Mesothelial cell of epicardium (in vitro differentiated cells): ENCODE measurements at places on chromosomes 1 and 21. TPM values are rescaled to one million over a fixed set of nuclear protein-coding genes. Genes with fewer than 3 reads are reported as not detected.

DNA sequence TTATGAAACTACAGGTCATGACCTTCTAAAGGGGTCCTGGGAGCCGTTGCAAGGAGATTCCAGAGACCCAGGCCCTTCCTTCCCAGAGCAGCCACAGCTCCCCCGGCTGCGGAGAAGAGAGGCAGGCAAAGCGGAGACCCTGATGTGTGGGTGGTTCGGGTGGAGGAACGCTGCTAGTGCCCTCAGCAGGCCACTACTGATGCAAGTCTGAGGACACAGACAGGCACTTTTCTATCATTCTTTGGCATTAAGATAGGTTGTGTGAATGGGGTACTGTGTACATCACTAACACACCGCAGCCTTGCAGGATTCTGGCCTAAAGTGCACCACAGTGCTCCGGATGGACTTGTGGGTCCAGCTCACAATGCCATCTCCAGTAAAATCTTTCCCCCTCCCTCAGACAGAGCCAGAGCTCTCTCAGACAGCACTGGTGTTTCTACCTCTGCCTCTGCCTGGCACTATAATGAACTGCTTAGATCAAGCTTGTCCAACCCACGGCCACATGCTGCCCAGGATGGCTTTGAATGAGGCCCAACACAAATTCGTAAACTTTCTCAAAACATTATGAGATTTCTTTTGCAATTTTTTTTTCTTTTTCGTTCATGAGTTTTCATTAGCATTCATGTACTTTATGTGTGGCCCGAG is 121.4 kb downstream of the TGFBR3 start:
- no peak overlapping the region for H3K4me3 ChIP-seq
- peaks cover 7% of the 10 kb centered on the region for H3K4me1 ChIP-seq
- no peaks in the 10 kb centered on the region for H3K36me3 ChIP-seq
- H3K27ac ChIP-seq: no peak overlapping the region
- DNase-seq: no peak

DNA sequence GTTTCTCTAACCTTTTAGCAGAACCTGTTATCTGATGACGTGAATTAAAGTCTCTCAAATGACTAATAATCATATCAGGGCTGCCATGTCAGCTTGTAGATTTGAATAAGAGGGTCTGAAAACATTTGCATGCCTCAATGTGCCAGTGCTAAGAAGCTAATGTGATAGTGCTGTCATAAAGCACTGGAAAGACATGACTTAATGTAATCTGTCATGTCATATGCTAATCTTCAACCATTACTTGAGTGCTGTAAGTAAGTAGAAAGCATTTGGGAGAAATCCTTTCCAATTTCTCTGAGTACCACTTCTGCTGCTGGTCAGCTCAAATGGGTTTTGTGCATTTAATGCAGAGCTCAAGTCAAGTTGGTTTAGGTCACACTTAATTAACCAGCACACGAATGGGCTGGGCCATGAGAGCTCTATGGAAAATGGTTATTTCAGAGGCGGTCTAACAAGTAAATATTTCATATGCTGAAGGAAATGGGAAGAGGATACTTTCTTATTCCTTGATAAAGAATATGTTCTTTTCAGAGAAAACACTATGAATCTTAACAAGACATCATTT is 609.2 kb downstream of the LMO4 start:
- no peak overlapping the region for H3K27ac ChIP-seq
- H3K4me3 ChIP-seq: no peak overlapping the region
- H3K4me1 ChIP-seq: peaks cover 20% of the 10 kb centered on the region
- DNase-seq: no peak
- H3K36me3 ChIP-seq: no peaks in the 10 kb centered on the region
- no peaks in the 10 kb centered on the region for H3K27me3 ChIP-seq

Gene CAMTA1
- 70.4 to 78.3 TPM (median 71.4 TPM) in 3 replicates for total RNA-seq

Gene LCE1B
- not detected in 3 replicates for total RNA-seq

- H3K27me3 ChIP-seq: no peaks in the 10 kb centered on the region
- H3K36me3 ChIP-seq: no peaks in the 10 kb centered on the region
- peaks cover 17% of the 10 kb centered on the region for H3K4me1 ChIP-seq
- no peak overlapping the region for H3K4me3 ChIP-seq
- peak overlapping the region; percentile 93 for H3K27ac ChIP-seq
- no peak for DNase-seq
These were observed 13.9 kb upstream of the LY9 start for GRCh38 chr1:160781914-160782689.

DNA sequence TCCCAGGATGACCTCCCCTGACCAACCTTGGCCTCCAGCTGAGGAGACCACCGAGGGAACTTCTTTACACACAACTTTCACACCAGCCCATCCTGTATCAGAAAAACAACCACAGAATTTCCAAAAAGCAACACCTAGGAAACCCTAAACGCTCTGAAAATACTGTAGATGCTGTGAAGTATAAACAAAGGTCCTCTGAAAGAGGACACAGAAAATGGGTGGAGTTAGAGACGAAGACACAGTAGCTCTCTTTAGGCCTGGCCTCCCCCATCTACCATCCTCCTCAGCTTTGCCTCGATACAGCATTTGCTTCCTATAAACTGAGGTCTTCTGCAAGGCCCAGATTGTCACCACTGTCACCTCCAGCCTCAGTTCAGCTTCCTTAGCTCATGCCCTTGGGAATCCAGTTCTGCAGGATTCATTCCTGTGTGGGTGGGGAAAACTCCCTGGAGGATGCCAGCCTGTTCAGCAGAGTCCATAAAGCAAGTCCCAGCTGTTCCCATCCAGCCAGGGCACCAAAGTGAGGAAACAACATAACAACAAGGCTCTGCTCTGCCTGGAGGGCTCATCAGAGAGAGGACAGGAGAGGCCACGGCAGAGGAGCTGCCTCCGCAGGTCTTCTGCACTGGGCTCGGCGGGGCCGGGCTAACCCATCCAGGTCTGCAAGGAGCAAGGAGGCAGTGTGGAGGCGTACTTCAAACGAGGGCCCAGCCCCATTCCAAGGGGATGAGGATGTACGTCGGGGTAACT is 15.0 kb downstream of the PIK3C2B start:
- H3K27me3 ChIP-seq: no peaks in the 10 kb centered on the region
- peaks cover 32% of the 10 kb centered on the region for H3K4me1 ChIP-seq
- H3K27ac ChIP-seq: peak overlapping the region; percentile 21
- H3K36me3 ChIP-seq: no peaks in the 10 kb centered on the region
- DNase-seq: no peak

Gene KCTD3
- 49.2 to 52.3 TPM (median 50.5 TPM) in 3 replicates for total RNA-seq

GRCh38 chr1:6271006-6271405 is 10.1 kb upstream of the GPR153 start:
- H3K27ac ChIP-seq: no peak overlapping the region
- no peak overlapping the region for H3K4me3 ChIP-seq
- H3K27me3 ChIP-seq: no peaks in the 10 kb centered on the region
- peaks cover 70% of the 10 kb centered on the region for H3K4me1 ChIP-seq
- H3K36me3 ChIP-seq: no peaks in the 10 kb centered on the region

Gene SLC5A9
- total RNA-seq: 0.07 TPM in 2 of 3 replicates, not detected in the other

DNA sequence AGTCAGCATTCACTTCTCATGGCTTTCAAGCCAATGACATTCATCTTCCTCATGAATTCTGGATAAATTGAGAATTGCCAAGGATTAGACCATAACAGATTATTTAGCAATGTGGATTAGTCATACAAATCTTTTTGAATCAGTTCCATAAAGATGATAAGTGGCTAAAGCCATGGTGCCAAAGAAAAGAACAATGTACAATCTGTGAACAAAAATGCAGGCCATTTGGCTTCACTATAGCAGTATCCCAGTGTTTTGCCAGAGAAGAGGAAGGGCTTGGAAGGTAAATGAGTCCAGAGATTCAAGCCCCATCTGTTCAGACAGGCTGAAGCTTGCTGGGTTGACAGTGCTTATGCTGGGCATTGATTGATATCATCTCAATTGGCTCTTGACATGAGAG is 376.4 kb upstream of the LRRC7 start:
- H3K27me3 ChIP-seq: no peaks in the 10 kb centered on the region
- H3K27ac ChIP-seq: no peak overlapping the region

- no peaks in the 10 kb centered on the region for H3K27me3 ChIP-seq
- no peak overlapping the region for H3K4me3 ChIP-seq
- no peak for DNase-seq
- H3K36me3 ChIP-seq: peaks cover 21% of the 10 kb centered on the region
These were observed 39.9 kb downstream of the HSF2BP start for GRCh38 chr21:43619344-43619743.

DNA sequence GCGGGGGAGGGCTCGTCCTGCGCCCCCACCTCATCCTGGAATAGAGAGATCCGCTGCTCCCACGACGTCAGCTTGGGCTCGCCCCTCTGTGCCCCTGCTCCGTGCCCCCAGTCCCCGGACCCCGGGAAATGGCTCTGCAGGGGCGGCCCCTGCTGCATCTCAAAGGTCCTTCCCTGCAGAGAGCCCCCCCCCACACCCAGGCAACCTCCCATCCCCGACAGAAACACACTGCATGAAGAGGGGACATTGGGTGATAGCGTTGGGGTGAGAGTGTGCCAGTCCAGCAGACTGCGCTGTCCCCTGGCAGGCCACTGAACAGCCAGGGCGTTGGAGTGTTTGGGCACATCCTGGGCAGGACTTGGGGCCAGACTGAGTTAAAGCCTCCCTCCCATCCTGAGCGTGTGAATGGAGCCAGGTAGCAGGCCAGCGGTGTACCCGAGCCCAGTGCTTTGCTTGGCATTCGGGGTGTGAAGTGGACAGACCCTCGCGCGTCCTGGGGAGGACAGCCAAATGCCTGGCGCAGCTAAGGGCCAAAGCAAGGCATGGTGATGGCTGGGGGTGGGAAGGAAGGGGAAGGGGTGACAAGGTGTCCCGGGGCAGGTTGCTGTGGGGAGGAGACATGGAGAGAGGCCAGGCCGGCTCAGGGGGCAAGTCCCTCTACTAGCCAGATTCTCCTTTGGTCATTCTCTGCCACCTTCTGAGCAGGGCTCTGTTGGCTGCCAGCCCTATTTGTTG is 633 bp upstream of the ETNK2 start:
- peaks cover 4% of the 10 kb centered on the region for H3K4me1 ChIP-seq
- H3K27me3 ChIP-seq: peaks cover 9% of the 10 kb centered on the region
- H3K36me3 ChIP-seq: no peaks in the 10 kb centered on the region
- no peak overlapping the region for H3K27ac ChIP-seq
- DNase-seq: no peak

Gene CFHR1
- total RNA-seq: 0.45 TPM in 1 of 3 replicates, not detected in the others

Gene SLAMF6
- total RNA-seq: not detected in 3 replicates

- H3K4me3 ChIP-seq: peak overlapping the region; percentile 16
- H3K4me1 ChIP-seq: peaks cover 39% of the 10 kb centered on the region
- no peak for DNase-seq
- peaks cover 7% of the 10 kb centered on the region for H3K36me3 ChIP-seq
- H3K27me3 ChIP-seq: no peaks in the 10 kb centered on the region
These were observed 1225.2 kb downstream of the NCAM2 start for GRCh38 chr21:22223385-22223784.

- H3K4me1 ChIP-seq: peaks cover 2% of the 10 kb centered on the region
- peaks cover 20% of the 10 kb centered on the region for H3K27me3 ChIP-seq
- H3K36me3 ChIP-seq: no peaks in the 10 kb centered on the region
- no peak overlapping the region for H3K27ac ChIP-seq
- no peak overlapping the region for H3K4me3 ChIP-seq
These were observed 13.6 kb downstream of the RHBG start for GRCh38 chr1:156382561-156382960.

DNA sequence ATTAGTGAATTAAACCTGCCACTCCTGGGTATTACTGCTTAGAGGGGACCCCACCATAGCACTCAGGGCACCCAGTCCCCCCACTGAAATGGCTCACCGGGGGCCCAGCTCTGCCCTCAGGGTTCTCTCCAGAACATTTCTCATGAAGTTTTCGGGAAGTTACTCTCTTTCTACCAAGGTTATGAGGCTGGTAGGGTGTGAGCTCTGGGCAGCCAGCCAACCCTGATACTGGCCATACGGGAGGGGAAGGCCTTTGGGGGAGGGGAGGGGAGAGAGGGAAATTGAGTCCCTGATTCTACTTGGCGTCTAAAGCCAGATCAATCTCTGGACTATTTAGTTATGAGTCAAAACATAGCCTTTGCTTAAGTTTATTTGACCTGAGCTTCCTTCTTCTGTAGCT is 12.9 kb upstream of the PDE9A start:
- H3K4me1 ChIP-seq: peaks cover 35% of the 10 kb centered on the region
- no peaks in the 10 kb centered on the region for H3K36me3 ChIP-seq
- no peak overlapping the region for H3K4me3 ChIP-seq
- DNase-seq: no peak
- peak overlapping the region; percentile 57 for H3K27ac ChIP-seq

GRCh38 chr1:85894651-85895050 is 186.4 kb upstream of the ZNHIT6 start:
- no peak for DNase-seq
- peaks cover 2% of the 10 kb centered on the region for H3K27me3 ChIP-seq
- H3K27ac ChIP-seq: no peak overlapping the region
- H3K4me1 ChIP-seq: peaks cover 4% of the 10 kb centered on the region
- no peak overlapping the region for H3K4me3 ChIP-seq

Gene PCBP3
- 5.0 to 5.4 TPM (median 5.1 TPM) in 3 replicates for total RNA-seq

- H3K4me1 ChIP-seq: no peaks in the 10 kb centered on the region
- H3K27me3 ChIP-seq: no peaks in the 10 kb centered on the region
- H3K27ac ChIP-seq: no peak overlapping the region
- no peaks in the 10 kb centered on the region for H3K36me3 ChIP-seq
- H3K4me3 ChIP-seq: no peak overlapping the region
- no peak for DNase-seq
These were observed 19.1 kb upstream of the MRPS6 start for GRCh38 chr21:34054259-34054658.

DNA sequence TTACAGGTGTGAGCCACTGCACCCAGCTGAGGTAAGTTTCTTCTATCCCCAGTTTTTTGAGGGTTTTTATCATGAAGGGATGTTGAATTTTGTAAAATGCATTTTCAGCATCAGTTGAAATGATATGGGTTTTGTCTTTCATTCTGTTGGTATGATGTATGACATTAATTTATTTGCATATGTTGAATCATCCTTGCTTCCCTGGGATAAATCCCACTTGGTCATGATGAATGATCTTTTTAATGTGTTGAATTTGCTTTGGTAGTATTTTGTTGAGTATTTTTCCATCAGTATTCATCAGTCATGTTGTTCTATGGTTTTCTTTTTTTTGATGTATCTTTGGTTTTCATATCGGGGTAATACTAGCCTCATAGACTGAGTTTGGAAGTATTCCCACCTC is 141.0 kb downstream of the RPS6KC1 start:
- DNase-seq: no peak
- no peak overlapping the region for H3K27ac ChIP-seq
- no peaks in the 10 kb centered on the region for H3K4me1 ChIP-seq
- H3K27me3 ChIP-seq: no peaks in the 10 kb centered on the region

Gene TXLNA
- total RNA-seq: 56.6 to 59.7 TPM (median 57.2 TPM) in 3 replicates
